CD4-positive, alpha-beta T cell treated with Interleukin-2 at 100 ng/mL for 4 hours (primary cell): ENCODE measurements at places on chromosomes 1 and 21.
A peak's percentile ranks its signal among the peaks of the same experiment; 100 is the strongest.

DNA sequence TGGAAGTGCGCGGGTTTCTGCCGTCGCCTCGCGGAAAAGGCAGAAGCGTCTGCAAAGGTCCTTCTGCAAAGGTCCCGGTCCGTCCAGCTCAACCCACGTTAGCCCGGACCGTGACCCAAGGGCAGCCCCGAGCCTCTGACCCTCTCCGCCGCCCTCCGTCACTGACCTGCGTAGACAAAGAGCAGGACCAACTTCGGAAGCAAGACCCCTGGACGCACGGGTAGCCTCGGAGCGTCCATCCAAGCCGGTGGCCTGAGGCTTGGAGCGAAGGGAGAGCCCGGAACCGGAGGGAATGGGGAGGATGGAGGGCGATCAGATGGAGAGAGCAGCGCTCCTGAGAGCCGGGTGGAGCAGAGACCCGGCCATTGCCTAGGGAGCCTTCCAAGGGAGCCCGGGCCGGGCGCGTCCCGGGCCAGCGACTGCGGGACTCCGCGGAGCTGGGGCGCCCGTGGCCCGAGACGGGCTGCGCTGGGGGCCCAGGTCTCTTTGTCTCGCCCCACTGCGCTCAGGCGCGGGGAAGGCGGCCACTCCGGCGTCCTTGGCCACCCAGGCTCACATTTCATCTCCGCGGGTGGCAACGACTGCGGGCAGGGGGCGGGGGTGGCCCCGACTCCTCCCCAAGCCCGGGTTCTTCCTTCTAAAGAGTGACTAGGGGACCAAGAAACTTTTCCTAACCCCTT is at the start of gene CYYR1:
Gene CYYR1 (minus strand): TSS at position 585 of the 680 bp plus-strand sequence. CDS start 346 bp downstream, at position 239.
- no peak for DNase-seq

DNA sequence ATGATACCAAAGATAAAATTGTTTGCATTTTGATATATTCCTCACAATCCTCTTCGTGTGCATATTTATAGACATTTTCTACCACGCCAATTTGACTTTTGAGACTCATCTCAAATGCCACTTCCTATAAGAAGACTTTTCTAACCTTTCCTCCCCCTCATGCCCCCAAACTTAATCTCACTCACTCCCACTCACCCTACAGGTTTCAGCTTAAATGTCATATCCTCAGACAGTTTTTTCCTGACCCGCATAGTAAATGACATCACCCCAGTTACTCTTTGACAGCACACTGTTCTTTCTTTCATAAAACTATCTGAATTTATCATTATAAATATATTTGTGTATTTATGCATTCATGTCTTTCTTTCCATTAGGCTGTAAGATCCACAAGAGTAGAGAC is 29.6 kb upstream of the RGS8 start:
- DNase-seq: no peak

DNA sequence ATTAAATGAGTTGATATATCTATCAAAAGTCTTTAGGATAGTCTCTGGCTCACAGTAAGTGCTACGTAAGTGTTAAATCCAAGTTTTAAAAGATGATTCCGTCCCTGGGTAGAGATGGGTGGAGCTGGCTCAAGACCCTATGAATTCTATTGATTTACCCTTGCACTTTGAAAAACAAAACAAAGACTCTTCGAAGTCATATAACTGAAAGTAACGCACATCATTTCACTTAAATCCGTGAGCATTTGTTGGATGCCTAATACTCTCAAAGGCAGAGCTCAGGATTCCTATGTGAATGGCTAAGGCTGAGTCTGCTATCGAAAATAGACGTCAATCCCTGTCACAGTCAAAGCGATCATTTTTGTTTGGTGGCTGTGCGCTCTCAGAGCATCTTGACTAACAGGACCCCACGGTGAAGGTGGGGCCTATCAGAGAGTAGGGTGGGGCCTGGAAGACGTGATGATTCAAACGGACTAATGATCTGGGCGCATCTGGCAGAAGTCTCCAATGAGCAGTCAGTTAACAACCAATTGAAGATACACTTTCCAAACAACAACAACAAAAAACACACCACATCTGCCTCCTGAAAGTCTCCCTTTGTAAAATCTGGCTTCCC is 1.2 kb upstream of the NUCKS1 start:
- DNase-seq: no peak

DNA sequence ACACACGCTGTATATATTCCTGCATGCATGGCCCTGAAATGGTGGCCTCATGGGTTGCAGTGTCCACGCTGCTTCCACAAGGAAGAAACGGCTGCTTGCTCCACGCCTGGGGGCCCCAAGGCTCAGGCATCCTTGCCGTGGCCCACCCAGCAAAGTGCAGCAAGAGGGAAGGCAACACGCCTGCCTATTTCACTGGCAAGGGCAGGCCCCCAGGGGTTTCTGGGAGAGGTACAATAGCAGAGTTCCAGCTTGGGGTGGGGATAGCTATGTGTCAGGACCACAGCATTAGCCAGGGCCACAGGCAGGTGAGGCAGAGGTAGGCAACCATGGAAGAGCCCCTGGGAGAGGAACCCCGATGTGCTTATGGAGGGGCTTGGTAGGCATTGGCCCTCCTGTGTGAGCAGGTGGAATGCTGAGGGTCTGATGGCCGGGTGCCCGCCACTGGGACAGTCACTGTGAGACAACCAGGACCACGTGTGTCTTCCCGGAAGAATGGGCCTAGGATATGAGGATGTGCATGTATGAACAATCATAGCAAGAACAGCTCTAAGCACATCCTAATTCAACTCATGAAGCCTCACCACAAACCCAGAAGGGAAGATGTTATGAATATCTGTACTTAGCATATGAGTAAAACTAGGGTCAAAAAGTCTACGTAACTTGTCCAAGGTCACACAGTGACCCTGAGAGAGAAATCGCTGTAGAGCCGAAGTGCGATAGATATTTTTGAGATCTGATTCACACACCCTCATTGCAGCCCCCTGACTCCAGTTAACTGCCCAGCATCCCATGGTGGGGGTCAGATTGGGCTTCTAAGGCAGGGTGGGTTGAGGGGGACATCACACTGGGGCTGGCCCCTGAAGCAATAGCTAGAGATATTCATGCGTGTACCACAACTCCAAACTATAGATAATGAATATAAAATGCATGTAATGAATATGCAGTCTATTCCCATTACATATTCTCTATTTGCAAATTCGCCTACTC is 11.8 kb downstream of the TFF2 start:
- DNase-seq: no peak

DNA sequence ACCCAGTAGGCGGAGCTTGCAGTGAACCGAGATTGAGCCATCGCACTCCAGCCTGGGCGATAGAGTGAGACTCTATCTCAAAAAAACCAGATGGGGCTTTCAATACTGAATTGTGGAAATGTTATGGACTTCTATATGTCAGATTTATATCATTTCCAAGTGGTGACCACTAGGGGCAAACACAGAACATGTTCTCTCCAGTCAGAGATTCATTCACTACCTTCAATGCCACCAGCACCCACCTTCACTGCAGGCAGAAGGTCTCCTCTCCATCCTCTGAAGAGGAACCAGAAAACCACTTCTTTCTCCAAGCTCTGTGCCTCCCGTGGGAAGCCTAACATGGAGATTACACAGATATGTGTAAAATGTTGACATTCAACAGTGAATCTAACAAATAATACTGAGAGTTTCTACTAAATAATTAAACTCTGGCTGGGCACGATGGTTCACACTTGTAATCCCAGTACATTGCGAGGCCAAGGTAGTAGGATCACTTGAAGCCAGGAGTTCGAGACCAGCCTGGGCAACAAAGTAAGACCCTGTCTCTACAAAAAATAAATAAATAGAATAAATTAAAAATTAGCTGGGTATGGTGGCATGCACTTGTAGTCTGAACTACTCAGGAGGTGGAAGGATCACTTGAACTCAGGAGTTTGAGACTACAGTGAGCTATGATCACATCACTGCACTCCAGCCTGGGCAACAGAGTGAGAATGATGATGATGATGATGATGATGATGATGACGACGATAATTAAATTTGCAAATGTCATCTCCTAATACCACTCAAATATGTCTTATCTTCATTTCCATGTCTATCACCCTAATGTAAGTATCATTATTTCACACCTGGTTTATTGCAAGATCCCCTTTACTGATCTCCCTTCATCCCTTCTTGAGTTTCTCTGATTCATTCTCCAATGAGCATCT is 151.1 kb downstream of the ZNF281 start:
- no peak for DNase-seq

- no peak for DNase-seq
These were observed 62.5 kb downstream of the SMYD3 start for GRCh38 chr1:246444617-246445016.

GRCh38 chr1:16433030-16433429 is 4.2 kb downstream of the SPATA21 start:
- no peak for DNase-seq

DNA sequence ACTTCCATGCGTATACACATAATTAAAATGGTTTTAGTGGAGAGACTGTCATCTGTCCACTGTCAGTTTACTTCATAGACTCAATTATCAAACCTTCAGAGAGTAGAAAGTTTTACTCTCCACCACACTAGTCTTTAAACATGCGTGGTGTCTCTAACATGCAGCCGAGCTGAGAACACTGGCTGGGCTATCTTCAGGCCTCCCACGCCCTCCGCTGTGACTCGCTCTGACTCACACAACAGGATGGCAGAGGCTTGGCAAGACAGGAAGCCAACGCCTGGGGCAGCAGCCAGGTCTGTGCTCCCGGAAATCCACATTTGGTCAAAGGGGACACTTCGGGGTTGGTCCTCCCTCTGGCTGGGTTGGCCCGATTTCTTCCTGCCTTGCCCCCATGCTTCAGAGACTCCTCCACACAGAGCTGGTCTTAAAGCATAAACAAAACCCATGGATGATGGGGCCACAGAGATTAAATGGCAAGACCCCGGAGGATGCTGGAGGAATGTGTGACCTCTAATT is 22.7 kb upstream of the IFNGR2 start:
- peak; percentile 92 for DNase-seq

GRCh38 chr1:235952950-235953615 is 86.4 kb upstream of the LYST start:
- peak; percentile 44 for DNase-seq

DNA sequence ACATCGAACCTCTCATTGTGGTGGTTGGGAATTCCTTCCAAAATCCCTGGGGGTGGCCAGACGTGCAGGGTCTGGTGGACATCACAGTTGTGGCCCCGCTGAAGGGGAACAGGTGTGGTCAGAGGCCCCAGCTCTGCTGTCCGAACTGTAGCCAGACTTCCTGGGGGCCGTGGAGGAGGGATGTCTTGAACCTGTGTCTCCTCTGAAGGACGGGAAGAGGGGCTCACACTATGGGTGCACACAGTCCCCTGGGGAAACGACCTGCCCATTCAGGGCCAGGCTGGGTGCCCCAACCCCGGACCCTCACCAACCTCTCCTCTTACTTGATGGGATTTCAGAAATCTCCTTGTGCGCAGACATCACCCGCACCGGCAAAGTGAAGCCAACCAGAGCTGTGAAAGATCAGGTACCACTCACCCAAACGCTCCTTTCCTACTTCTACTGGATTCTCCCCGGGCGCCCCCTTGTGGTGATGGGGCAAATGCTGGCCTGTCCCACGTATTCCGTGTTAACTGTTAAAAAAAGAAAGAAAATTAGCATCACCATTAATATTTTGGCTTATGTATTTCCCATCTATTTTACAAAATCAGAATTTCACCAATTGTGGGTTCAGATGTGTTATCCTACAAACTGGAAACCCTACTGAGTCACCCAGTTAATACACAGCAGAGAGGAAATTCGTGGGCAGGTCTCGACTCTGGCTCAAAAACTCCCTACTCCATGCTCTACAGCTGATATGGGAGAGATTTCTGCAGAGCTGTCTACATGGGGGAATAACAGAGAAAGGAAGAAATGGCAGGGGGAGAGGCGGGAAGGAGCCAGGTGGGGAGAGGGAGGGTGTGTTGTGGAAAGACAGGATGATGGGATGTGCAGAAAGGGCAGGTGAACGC is 28.1 kb downstream of the PADI4 start:
- DNase-seq: peak; percentile 40

GRCh38 chr1:61741711-61742619 is at the start of gene PATJ:
TSS of gene PATJ (plus strand) at chr1:61742480. CDS start at chr1:61762893, 20,413 bp downstream.
- peak; percentile 70 for DNase-seq

DNA sequence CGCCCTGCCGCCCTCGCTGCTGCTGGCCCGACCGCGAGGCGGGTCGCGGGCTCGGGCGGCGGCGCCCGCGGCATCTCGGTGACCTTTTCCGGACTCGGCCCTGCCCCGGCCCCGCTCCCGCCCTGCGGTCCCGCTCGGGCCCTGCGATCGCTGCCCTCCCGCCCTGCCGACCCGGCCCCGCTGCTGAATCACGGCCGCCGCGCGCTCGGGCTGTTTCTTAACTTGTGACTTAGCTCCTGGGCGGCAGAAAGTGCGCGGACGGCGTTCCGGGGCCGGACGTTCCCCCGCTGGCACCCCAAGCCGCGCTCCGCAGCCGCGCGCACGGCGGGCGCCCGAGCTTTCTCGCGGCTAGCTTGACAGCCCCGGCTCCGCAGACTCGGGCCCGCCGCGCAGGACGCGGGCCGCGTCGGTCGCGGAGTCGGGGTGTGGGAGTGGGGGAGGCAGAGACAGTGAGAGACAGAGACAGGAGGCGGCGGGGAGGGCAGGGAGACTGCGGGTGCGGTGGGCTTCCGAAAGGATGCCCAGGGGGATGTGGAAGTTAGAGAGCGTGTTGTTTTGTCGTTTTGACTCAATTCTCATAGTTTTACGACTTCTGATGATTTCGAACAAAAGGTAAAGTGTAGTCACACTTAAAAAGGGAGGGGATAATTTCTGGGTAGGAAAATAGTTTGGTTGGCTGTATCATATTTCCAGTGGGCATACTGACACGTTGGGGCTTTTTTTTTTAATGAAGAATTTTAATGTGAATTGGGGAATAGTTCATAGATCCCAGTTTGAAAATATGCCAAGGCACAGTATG is 49.8 kb downstream of the PRDM2 start:
- DNase-seq: peak; percentile 49

- no peak for DNase-seq
These were observed 748 bp upstream of the FAM78B start for GRCh38 chr1:166167572-166167925.

DNA sequence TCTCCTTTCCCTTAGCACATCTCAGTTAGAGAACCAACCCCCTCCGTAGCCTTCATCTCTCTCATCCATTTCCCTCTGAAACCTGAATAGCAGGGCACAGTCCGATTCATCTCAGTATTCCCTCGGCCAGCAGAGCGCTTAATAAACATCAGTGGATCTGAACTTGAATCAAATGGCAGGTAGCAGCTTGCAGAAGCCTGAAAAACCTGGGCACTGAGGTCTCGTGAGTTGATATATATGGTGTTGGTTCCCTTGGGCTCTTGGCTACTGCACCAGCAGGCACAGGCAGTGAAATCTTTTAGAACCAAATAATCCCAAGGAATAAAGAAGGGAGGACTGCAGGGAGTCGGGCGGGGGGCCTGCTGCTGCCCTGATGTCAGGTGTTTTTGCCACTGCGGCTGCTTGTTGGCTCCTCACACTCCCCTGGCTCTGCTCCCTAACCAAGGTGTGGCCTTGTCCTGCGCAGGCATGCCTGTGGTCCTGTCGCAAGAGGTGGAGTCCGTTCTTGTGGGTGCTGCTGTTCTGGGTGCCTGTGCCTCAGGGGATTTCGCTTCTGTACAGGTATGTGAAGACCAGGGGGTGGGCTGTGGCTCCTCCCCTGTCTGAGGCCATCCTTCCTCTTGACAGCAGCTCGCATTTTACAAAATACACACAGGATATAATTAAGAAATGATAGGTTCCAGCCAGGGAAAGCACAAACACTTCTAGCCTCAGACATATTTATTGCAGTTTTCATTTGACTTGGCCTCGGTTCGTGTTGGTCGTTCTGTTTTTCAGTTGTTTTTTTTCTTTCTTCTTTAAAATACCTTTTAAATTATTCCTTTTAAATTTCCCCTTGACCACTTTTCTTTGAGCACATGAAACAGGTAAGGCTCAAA is 140.9 kb upstream of the HOOK1 start:
- no peak for DNase-seq

GRCh38 chr1:9448132-9449109 is 90.8 kb upstream of the SLC25A33 start:
- DNase-seq: no peak

GRCh38 chr21:38310646-38311485 is 54.1 kb downstream of the KCNJ15 start:
- DNase-seq: no peak
